IPS DF 6.9 (cell line): ENCODE measurements at places on chromosomes 3 and 15.

DNA sequence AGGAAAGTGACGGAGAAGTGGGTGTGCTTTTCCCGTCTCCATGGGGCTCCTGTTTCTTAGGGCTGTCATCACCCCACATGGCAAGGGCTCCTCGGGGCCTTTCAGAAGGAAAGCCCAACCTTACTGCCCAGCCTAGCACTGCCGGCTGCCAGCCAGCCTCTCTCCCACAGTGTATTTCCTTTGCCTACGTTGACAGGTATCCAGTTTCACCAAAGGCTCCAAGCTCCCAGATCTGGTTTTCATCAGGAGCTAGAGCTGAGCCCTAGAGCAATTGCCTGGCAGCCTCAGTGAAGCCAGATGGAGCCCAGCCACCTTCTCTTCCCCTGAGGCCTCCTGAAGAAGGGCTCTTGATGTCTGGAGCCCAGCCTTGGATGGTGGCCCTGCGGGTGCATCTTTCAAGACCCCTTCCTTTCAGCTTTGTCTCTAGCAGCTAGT, 20.2 kb downstream of the CRABP1 start:
- no peak overlapping the region for H3K4me3 ChIP-seq
- no peak for DNase-seq
- H3K36me3 ChIP-seq = no peaks in the 10 kb centered on the region
- H3K4me1 ChIP-seq = peaks cover 3% of the 10 kb centered on the region
- no peak overlapping the region for H3K27ac ChIP-seq

DNA sequence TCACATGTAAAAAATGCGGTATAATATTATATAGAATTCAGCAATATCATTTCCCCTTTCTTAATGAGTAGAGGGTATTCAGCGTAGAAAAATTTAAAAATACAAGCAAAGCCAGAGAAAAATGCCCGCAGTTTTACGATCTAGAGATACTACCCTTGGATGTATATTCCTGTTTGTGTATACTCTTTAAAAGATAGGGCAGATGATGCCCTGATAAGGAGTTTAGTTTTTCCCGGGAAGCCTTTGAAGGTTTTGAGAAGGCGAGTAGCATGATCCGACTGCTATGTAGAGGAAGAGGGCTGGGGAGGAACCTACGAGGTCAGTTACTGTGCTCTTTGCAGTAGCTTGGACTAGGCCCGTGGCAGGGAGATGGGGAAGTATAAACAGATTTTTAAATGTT, 1.2 kb downstream of the YEATS2 start:
- DNase-seq = no peak
- H3K27me3 ChIP-seq = no peaks in the 10 kb centered on the region
- no peaks in the 10 kb centered on the region for H3K36me3 ChIP-seq
- H3K4me1 ChIP-seq = peaks cover 2% of the 10 kb centered on the region; the same call in 1 of the 2 replicates
- no peak overlapping the region for H3K27ac ChIP-seq
- peak overlapping the region; percentile 96; the same call in 1 of the 2 replicates for H3K4me3 ChIP-seq

GRCh38 chr15:26972636-26973035, 1.7 kb downstream of the GABRG3 start:
- no peaks in the 10 kb centered on the region for H3K36me3 ChIP-seq
- H3K27me3 ChIP-seq = peaks cover 33% of the 10 kb centered on the region
- H3K4me3 ChIP-seq = no peak overlapping the region
- H3K4me1 ChIP-seq = no peaks in the 10 kb centered on the region
- H3K27ac ChIP-seq = no peak overlapping the region

DNA sequence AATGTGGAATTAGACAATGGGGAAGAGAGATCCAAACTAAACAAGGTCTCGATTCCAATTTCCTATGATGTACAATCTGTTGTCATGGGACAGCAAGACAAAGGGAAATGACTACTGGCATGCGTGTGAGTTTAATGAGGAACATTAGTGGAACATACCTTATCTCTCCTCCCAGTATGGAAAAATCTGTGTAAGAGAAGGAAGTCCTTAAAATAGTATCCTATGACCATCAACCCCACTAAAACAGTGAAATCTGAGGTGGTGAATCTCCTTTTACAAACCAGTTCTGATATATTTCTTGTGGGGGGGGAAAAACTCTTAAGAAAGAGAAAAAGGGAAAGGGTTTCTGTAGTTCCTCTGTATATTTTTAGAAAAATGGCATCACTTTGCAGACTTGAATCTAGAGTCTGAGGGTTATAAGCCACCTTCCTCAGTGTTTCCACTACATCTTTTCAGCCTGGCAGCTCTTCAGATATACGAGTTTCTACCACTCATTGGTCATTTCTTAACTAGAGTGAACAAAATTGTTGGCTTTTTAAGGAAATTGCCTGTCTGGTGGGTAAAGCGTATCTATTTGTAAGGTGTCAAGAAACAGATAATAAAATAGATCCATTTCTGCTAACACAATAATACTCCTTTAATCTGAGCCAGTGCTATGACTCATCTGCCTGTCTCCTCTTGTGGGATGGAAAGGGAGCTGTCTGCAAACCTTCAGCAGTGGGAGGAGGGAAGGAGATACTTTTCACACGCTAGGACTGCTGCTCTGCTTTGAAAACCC, 3.0 kb upstream of the TNFAIP8L3 start:
- H3K27ac ChIP-seq = no peak overlapping the region
- no peaks in the 10 kb centered on the region; the same call in 1 of the 2 replicates for H3K4me1 ChIP-seq
- no peak overlapping the region for H3K4me3 ChIP-seq
- no peak for DNase-seq
- H3K27me3 ChIP-seq = peaks cover 31% of the 10 kb centered on the region

DNA sequence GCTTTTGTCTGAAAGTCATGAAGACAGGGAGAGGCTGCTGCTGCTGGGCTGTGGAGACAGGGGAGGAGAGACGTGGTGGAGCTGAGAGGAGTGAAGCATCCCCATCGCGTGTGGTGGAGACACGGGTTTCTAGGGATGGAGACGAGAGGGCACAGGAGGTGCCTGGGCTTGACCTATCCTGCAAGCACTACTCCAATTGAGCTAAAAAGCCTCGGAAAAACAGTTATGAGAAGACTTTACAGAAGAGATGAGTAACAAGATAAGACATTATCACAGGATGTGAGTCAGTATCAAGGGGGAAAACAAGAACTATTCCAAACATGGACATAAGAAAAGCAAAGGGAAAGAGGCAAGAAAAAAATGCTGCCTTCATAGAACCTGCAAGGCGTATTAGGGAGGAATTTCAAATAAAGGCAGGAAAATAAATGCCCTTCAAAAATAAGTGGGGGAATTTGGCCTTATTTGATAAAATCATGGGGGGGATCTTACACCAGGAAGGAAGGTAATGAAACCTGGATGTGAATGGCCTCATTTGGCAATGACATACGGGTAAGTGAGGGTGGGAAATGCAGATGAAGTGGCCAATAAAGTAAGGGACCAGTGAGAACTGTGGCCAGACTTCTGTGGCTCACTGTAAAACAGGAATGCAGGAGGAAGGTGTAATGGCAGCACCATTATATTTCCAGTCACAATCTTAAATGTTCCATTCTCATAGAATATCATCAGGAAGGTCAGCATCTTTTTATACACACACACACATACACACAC, 97.9 kb downstream of the PLD1 start:
- H3K4me1 ChIP-seq = no peaks in the 10 kb centered on the region
- no peaks in the 10 kb centered on the region for H3K36me3 ChIP-seq
- H3K27me3 ChIP-seq = no peaks in the 10 kb centered on the region
- no peak overlapping the region for H3K4me3 ChIP-seq

DNA sequence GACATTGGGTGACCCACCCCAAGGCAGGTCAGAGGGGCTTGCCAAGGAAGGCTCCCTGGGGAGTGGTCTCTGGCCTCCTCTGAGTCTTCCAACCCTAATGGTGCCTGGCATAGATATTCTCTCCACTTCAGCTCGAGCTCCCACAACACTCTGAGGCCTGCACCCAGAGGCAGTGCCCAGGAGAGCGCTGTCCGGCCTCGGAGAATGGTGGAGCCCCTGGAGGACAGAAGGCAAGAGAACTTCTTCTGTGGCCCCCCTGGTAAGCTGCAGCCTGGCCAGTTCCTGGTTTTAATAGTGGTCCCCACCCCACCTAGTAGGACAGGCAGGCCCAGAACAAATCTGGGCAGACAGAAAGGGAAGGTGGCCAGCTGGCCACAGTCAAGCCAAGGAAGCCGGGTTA, 7.0 kb downstream of the DISP2 start:
- H3K36me3 ChIP-seq = no peaks in the 10 kb centered on the region
- no peak overlapping the region for H3K27ac ChIP-seq
- no peak for DNase-seq
- H3K27me3 ChIP-seq = no peaks in the 10 kb centered on the region; the same call in 1 of the 2 replicates

- no peaks in the 10 kb centered on the region for H3K4me1 ChIP-seq
- no peaks in the 10 kb centered on the region for H3K36me3 ChIP-seq
- H3K4me3 ChIP-seq = no peak overlapping the region
- no peak overlapping the region for H3K27ac ChIP-seq
These were observed 72.9 kb upstream of the NDN start for GRCh38 chr15:23760024-23760423.

DNA sequence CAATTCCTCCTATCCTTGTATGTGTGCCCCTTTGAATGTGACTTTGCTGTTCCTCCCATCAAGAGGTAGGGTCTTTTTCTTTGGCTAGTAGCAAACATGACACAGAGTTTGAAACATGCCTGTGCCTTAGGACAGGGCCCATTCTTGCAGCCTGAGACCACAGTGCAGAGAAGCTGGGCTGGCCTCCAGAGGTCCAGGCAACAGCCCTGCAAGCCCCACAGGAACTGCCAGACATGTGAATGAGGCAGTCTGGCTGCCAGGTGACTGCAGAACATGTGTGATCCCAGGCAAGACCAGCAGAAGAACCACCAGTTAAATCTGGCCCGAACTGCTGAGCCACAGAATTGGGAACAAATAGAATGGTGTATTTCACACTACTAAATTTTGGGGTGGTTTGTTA, 1.2 kb upstream of the HGD start:
- no peaks in the 10 kb centered on the region for H3K36me3 ChIP-seq
- no peak overlapping the region for H3K4me3 ChIP-seq
- no peak overlapping the region for H3K27ac ChIP-seq
- H3K4me1 ChIP-seq = peaks cover 2% of the 10 kb centered on the region
- no peaks in the 10 kb centered on the region for H3K27me3 ChIP-seq

DNA sequence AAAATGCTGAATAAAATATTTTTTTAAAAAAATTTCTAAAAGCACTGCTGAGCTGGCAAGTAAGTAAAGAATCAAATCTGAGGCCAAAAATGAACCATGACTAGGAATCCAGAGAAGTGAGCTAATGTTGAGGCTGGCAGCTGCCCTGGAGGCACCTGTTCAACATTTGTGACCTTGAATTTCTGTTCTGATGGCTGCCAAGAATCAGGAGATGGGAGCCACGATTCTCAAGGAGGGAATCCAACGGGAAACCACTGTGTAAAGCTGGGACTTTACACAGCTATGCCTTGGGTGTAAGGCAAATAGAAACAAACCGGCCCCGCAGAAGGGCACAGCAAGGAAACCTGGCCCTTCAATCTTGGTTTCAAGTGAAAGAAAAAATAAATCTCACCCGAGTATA, 22.7 kb downstream of the HEG1 start:
- no peaks in the 10 kb centered on the region for H3K4me1 ChIP-seq
- no peak for DNase-seq
- H3K36me3 ChIP-seq = no peaks in the 10 kb centered on the region
- no peak overlapping the region for H3K4me3 ChIP-seq

- no peak for DNase-seq
- no peak overlapping the region for H3K27ac ChIP-seq
- no peaks in the 10 kb centered on the region for H3K36me3 ChIP-seq
- H3K4me3 ChIP-seq = no peak overlapping the region
- H3K4me1 ChIP-seq = no peaks in the 10 kb centered on the region
These were observed 940.2 kb downstream of the MCTP2 start for GRCh38 chr15:95171564-95171963.

DNA sequence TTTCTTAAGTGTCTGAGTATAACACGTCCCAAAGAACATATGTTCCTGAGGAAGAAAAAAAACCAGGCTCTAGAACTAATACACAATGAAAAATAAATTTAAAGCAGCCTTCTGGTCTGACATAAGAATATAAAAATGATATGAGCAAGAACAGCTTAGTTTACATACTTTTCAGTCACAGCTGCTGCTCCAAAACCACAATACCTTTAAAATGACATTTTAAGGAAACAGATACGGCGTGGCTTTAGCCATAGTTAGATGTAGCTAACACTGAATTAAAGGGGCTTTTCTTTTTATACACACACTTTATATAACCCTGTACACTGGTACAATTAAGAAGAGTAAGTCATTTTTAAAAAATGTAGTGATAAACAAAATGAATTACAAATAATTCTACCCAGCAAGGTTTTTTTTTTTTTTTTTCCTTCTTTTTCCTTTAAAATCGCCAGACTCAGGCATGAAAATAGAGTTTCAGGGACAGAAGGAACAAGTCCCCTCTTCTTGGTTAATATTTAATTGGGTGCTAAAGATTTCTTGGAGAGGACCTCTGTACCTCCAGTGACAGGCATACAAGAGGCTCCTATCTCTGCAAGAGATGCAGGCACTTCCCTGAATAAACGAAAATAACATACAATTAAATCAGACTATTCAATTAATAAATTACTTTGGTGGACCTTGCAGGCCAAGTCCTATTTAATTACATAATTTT, 265.6 kb downstream of the FOXP1 start:
- DNase-seq = no peak
- no peak overlapping the region for H3K27ac ChIP-seq
- H3K4me3 ChIP-seq = no peak overlapping the region
- no peaks in the 10 kb centered on the region for H3K27me3 ChIP-seq
- no peaks in the 10 kb centered on the region for H3K4me1 ChIP-seq
- H3K36me3 ChIP-seq = no peaks in the 10 kb centered on the region

- DNase-seq = no peak
- no peak overlapping the region for H3K27ac ChIP-seq
- H3K36me3 ChIP-seq = peaks cover 49% of the 10 kb centered on the region
- no peaks in the 10 kb centered on the region for H3K27me3 ChIP-seq
- H3K4me1 ChIP-seq = no peaks in the 10 kb centered on the region
These were observed 11.2 kb downstream of the ZXDC start for GRCh38 chr3:126464494-126464893.

GRCh38 chr3:194056731-194057415, 79.1 kb upstream of the HES1 start:
- no peaks in the 10 kb centered on the region for H3K36me3 ChIP-seq
- no peak overlapping the region for H3K4me3 ChIP-seq
- H3K27me3 ChIP-seq = peaks cover 2% of the 10 kb centered on the region; the same call in 1 of the 2 replicates
- DNase-seq = no peak

GRCh38 chr15:86894269-86894668, 814.6 kb downstream of the AGBL1 start:
- H3K36me3 ChIP-seq = no peaks in the 10 kb centered on the region
- no peak overlapping the region for H3K27ac ChIP-seq
- no peak for DNase-seq
- no peak overlapping the region for H3K4me3 ChIP-seq

DNA sequence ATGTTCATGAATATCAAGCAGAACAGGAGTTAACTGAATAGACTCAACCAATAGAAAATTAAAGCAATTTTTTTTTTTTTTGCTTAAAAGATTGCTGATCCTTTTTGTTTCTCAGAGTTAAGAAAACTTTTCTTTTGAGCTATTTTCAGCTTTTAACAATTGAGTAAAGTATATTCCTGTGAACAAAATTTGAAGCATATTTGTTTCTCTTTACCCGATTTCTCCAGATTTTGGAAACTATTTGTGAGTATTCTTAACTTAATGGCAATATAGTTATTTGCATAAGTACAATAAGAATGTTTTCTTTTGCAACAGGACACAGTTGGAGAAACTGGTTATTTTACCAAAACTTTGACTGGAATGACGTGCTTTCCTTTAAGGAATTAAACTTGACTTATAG, 53.4 kb upstream of the C15orf39 start:
- H3K27ac ChIP-seq = no peak overlapping the region
- no peaks in the 10 kb centered on the region for H3K36me3 ChIP-seq
- no peaks in the 10 kb centered on the region for H3K27me3 ChIP-seq
- no peaks in the 10 kb centered on the region for H3K4me1 ChIP-seq
- DNase-seq = no peak

- no peak for DNase-seq
- no peaks in the 10 kb centered on the region for H3K36me3 ChIP-seq
- no peaks in the 10 kb centered on the region for H3K27me3 ChIP-seq
- H3K27ac ChIP-seq = no peak overlapping the region
These were observed 173.7 kb downstream of the ATG7 start for GRCh38 chr3:11445883-11446282.
